ENCODE measurements at places on chromosomes 12 and 14. TPM values are rescaled to one million over a fixed set of nuclear protein-coding genes. Genes with fewer than 3 reads are reported as not detected.

DNA sequence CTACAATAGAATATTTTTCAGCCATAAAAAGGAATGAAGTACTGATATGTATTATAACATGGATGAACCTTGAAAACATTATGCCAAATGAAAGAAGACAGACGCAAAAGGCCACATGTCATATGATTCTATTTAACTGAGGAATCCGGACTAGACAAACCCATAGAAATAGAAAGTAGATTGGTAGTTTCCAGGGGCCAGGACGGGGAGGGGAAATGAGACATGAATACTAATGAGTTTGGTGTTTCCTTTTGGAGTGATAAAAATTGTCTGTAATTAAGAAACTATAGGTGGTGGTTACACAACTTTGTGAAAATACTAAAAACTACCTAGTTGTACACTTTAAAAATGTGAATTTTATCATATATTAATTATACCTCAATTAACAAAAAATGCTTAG lies 247.6 kb downstream of the BCAT1 start:
- DNase-seq, result no peak

DNA sequence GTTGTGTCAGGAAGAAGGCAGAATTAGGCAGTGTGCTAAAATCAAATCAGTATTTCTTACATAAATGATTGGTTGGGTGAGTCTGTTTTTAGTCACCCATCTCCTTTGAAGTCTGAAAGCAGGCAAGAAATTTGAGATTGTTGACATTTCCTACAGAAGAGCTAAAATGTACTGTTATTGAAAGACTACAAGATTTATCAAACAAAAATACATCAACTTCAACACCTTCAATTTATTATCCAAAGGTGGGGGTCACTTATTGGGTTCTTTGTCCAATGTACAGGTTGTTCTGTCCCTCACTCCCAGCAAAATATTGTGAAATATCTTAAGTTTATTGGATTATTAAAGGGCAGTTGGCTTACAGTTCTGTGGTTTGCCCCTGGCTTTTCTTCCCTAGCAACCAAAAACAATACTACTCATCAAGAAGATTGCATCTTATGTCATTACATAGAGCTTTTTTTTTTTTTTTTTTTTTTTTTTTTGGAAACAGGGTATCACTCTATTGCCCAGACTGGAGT lies 20.6 kb upstream of the PKP2 start:
- DNase-seq, result no peak

DNA sequence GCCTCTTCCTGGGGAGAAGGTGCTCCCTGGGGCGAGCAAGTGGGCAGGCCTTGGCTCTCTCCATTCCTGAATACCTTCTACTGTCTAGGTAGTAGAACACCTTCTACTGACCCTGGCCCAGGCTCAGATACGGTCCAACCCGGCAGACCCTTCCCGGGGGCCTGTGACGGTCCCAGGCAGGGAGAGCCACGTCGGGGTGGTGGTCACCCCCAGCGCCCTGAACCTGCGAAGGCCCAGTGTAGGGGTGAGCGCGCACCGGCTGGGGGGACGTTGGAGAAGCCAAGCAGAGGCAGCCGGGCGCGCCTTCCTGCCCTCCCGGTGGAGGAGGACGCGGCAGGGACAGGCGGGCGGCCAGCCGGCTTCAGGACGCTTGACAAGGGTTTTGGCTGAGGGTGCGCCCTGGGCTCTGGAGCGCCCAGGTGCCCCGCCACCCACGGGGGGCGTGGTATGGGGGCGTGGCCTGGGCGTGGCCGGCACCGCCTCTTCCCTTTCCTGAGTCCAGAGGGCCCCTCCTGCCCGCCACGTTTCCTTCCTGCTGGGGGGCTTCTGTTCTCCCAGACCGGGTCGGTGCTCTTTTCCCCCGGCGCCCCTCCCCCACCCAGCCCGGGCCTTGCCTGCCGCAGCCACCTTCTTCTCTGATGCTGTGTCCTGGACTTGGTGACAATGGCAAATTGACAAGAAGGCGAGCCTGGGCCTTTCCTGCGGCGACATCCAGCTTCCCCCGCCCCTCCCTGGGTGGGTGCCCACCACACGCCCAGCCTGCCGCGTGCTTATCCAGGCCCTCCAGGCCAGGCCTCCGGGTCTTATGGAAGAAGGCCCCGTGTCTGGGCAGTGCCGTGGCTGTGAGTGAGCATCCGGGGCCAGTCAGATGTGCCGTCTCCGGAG lies 24.5 kb upstream of the PPP1R13B start:
- peak; percentile 91 for DNase-seq

GRCh38 chr14:38737686-38738407 lies 365.2 kb downstream of the SEC23A start:
- DNase-seq, result peak; percentile 59

Gene INSM2
- polyA plus RNA-seq, result 0.05 TPM

Measured in spleen (tissue), 13 donors.